ENCODE measurements at places on chromosomes 3 and 15.
A peak's percentile ranks its signal among the peaks of the same experiment; 100 is the strongest.

DNA sequence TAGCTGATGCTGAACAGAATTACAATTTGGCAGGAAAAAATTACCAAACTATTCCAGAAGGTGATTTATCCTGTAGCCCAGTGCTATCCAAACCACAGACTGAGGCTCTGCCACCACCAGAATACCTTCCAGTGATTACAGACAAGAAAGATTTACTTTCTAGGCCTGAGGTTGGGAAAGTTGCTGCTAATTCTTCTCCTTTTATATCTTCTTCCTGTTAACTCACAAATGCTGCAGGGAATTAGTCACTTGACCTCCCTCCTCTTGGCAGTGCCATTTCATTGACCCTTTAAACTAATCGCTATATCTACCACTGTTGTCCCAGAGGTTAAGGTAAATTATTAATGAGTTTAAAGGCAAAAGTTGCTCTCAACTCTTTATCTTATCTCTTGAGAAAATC, 118.4 kb downstream of the CTNNB1 start:
- no peak for DNase-seq

DNA sequence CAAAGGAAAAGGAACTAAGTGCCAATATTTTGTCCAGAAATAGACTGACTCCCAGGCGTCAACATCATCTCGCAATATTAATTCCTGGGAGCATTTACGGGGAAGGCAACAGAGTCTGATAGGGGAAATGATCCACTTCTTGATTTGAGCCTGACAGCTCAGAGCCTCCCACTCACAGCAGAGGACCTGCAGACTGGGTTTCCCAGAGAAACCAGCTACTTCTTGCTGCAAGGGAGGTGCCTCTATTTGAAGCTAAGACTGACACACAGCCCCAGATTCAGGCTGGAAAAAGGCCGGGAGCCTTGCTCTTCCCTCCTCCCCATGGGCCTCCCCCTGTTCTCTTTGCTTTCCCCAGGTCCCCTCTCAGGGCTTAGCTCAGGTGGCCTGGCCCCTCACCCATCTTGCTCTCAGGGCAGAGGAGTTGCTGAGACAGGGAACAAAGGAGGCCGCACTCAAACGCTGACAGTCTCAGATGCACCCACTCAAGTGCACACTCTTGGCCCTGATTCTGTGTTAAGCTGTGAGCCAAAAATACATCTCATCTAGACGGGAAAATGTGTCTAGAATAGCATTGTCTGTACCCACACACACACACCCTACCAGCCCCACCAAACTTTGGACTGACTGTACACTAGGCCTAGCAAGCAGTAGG, 49.8 kb upstream of the DCLK3 start:
- DNase-seq, result no peak

DNA sequence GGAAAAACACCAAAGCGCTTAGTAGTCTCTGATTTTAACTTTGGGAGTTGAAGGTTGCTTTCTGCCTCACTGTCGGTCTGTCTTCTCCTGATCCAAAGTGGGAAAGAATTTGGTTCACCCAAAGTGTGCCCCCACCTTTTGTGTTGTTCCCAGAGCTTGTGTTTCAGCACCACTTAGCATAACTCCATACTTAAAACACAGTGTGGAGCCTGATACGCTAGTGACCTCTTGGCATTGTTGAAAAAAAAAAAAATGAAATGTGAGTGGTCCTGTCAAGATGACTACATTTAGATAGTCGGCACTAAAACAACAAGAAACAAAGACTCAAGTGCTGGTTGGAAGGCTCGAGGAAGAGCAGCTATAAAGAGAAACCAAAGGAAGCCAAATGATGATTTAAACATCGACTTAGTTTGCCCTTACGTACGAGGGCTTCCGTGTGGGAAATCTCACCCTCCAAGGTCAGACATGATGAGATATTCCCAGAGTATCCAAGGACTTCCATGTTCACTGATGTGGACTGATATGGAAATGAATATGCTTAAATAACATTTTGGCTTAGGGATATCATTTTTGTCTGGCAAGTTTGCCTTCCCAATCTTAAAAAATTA, 178.8 kb downstream of the MEIS2 start:
- no peak for DNase-seq

GRCh38 chr15:42461261-42461660, 29.7 kb downstream of the ZNF106 start:
- DNase-seq, result no peak

DNA sequence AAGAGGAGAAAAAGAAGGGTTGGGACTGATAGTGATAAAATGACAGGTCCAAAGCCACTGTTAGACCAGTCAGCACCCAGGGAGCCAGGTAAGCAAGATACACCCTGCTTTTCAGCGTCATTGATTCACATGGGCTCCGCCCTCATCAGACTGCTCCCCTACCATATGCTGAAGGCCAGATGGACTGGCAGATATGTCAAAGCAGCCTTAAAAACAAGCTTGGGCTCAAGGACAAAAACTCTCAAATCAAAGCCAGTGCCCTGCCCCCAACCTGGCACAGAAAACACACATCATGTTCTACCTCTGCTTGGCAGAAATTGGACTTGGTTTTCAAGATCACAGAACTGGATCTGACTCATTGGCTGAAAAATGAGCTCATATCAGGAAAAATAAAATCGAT, 33.4 kb downstream of the SH3BP5 start:
- no peak for DNase-seq

DNA sequence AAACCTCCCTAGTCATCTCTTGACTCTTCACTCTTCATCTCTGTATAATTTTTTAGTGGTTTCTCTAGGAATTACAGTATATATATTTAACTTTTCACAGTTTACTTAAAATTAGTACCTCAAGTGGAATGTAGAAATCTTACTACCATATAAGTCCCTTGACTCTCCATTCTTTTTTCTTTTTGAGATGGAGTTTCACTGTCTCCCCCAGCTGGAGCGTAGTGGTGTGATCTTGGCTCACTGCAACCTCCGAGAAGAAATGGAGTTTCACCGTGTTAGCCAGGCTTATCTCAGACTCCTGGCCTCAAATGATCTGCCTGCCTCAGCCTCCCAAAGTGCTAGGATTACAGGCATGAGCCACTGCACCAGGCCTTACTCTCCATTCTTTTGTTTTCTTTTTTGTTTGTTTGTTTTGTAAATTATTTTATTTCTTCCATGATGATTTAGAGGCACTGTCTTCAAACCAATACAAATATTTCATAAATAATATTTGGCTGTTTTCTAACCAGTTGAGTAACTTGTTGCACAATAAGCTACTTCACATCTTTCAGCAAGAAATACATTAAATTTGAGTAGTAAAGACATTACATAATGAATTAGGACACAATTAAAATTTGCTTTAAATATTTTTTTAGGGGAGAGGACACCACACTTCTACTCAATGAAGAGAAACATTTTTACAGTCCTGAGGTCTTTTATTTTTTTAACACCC, 144.8 kb downstream of the RBPMS2 start:
- DNase-seq, result no peak

DNA sequence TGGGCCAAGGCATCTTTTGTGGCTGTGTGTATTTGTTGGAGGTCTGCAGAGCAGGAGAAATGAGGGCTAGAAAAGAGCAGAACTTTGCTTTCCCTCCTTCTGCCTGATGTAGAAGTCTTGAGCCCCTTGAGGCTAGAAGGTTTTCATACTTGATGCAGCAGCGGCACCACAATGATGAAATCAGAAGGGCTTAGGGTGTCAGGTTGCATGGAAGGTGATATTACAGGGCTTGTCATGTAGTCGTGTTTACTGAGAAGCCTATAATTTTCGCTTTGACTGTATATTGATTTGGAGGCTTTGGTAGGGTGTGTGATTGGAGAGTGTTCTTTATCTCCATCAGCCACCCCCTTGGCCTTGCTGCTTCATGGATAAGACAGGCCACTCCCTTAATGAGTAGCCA, 339.8 kb downstream of the THSD4 start:
- DNase-seq, result no peak

DNA sequence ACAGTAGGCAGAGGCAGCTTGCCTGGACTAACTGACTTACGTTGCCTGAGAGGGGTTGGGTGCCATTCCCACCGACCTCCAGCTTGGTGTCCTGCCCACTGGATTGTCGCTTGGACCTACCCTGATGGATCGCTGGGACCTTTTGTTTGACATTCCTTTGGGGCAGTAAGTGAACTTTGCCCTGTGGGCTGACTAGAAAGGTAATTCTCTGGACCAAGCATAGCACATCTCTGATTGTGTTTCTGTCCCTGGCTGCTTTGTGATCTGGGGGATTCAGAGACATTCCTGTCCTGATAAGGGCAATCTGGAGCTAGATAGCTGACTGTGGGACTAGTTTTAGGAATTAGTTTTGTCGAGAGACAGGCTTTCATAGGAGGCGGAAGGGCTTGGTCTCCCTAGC, 19.5 kb upstream of the IFT57 start:
- no peak for DNase-seq

- DNase-seq, result no peak
Measured at GRCh38 chr3:107798381-107798780, 275.6 kb downstream of the BBX start.

GRCh38 chr3:18369551-18370185, 55.5 kb downstream of the SATB1 start:
- no peak for DNase-seq

GRCh38 chr15:89828281-89829145, 13.9 kb upstream of the ANPEP start:
- peak; percentile 72 for DNase-seq

GRCh38 chr15:86139828-86140227, 60.2 kb downstream of the AGBL1 start:
- no peak for DNase-seq

DNA sequence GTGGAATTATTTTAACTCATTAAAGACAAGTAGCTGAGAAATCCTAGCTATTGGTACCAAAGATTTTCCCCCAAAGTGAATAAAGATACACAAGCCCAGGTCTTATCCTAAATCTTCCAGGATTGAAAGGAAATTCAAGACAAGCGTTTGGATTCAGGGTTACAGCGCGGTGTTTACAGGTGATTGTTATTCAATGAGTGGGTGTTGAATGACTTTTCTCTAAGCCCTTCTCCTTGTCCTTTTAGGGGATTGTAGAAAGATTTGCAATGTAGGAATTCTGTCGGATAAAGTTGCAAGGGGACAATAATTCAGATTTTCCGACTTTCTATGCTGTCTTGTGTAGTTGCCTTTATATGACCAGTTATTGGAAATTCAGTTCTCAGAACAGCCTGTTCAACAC, 57.2 kb downstream of the USP13 start:
- no peak for DNase-seq

- no peak for DNase-seq
Measured at GRCh38 chr15:98790270-98790669, 141.9 kb downstream of the IGF1R start.

DNA sequence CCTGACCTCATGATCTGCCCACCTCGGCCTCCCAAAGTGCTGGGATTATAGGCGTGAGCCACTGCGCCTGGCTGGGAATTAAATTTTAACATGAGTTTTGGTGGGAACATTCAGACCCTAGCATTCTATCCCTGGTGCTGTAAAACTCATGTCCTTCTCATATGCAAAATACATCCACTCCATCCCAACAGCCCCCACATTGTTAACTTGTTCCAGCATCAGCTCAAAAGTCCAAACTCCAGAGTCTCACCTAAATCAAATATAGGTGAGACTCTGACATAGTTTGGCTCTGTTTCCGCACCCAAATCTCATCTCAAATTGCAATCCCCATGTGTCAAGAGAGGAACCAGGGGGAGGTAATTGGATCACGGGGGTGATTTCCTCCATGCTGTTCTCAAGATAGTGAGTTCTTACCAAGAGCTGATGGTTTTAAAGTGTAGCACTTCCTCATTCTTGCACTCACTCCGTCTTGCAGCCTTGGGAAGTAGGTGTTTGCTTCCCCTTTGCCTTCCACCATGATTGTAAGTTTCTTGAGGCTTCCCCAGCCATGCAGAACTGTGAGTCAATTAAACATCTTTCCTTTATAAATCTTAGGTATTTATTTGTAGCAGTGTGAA, 96.2 kb upstream of the PLCL2 start:
- DNase-seq, result no peak

DNA sequence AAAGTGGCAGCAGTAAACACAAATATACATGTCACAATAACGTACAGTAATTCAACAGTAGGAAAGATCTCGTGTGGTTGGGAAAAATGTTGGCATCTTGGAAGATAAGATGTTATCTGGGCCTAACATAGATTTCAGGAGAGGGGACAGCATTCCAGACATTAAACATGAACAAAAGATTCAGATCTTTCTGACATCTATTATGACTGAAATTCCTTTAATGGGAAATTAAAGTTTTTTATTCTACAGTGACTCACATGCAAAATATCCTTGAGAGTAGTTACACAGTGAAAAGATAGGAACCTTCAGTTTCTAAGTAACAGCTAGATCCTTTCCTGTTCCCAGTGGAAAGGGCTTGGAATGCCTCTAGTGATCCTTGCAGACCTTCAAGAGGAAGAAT, 9.2 kb downstream of the NDUFB5 start:
- DNase-seq, result no peak

DNA sequence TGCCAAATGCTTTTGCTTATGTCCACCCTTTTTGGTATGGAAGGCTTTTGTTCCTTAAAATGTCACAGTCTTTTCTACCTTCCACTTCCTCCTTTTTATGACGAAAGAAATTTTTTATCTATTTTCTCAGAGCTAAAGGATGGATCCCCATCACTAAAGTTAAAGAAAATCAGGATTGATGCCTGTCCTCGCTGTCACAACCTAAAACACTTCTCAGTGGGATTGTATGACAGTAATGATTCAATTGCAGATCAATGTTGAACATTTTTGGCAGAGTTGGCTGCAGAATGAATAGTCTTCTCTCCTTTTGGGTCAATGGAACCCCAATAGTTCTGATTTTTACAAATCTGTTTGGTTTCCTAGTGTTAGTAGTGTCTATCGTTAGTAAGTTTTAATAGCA, 549.8 kb upstream of the ROBO2 start:
- DNase-seq, result no peak

DNA sequence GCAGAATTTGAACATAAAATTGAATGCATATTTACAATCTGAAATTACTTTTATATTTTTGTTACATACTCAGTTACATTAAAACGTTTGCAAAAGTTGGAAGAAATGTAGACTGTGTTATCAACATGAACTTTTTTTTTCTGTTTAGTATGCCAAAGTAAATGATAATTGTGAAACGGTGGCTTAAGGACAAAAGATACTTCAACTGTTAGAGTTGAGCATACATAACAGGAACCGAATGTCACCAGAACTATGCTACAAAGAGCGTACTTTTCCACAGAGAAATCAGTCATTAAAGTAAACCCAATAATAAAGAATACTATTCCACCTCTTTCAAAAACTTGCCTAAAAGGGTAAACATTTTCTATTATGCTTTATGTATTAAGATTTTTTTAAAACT, 14.3 kb upstream of the DHX36 start:
- DNase-seq, result no peak

- DNase-seq, result no peak
Measured at GRCh38 chr15:43242616-43243015, 21.8 kb upstream of the EPB42 start.

GRCh38 chr15:83546512-83546888, 99.4 kb downstream of the SH3GL3 start:
- no peak for DNase-seq

Measured in Peyer's patch (tissue), 4 donors.